Mammary epithelial cell (primary cell): ENCODE measurements at places on chromosomes 2 and 18.

- no peak for DNase-seq
These were observed 1.7 kb upstream of the FZD5 start for GRCh38 chr2:207771421-207771820.

GRCh38 chr2:223618172-223619035 is 16.2 kb upstream of the SCG2 start:
- no peak for DNase-seq

- peak; percentile 17 for DNase-seq
These were observed 1273.6 kb upstream of the SLC39A10 start for GRCh38 chr2:194383401-194383800.

GRCh38 chr2:181660181-181660580 is 3.3 kb upstream of the CERKL start:
- no peak for DNase-seq

DNA sequence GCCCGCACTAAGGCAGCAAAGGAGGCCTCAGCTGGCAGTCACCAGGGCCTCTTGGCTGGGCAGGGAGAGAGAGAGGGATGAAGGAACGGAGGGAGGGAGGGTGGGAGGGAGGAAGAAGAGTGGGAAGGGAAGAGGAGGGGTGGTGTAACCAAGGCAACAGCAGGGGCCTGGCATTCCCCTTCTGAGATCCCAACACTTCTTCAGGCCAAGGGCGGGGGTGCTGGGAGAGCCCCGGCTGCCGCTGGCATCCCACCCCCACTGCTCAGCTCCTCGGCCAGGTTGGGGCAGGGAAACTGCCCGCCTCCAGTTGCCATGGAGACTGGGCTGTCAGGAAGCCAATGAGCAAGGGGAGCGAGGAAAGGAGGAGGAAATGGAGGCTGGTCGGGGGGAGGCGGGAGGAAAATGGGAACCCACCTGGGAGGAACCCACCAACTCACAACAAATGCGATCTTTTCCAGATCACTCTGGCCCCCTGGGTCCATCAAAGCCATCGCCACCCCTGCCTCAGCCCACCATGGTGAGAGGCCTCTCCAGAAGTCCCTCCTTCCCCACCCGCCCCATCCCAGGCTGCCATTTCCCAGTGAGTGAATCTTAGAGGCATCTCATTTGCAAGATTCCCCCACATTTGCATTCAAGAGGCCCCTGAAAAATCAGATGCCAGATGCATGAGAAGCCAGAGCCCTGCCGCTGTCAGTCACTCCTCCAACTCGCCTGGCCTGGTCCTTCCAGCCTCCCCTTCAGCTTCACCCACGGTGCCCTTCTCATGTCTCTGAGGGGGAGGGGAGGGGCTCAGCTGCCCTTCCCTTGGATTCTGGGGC is 12.4 kb downstream of the SH2D6 start:
- no peak for DNase-seq
